NCI-H510A treated with DMSO at 0.1 percent for 48 hours (cell line): ENCODE measurements at places on chromosomes 2 and 18.

DNA sequence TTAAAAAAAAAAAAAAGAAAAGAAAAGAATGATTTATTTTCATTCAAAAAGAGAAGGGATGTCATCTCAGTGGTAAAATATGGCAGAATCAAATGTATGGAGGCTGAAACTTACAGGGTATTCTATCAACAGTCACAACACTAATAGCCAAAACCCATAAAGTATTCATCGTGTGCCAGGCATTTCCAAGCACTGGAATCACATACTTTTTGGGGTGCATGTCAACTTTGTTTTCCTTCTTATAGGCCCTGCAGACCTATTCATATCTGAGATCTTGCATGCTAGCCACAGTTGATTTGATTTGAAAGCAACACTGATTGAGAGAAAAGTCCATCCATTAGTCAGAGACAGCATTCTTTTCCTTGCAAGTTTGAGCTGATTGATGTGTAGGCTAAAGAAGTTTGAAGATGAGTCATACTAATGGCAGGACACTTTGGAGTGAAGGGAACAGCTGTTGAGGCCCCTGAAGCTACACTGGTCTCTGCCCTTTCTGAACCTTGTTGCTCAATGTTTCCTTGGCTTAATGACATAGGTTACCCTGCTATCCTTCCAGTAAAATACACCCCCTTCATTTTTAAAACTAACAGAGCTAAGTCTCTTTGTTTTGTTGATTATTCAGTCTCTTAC, 22.0 kb downstream of the KATNAL2 start:
- no peak for DNase-seq

DNA sequence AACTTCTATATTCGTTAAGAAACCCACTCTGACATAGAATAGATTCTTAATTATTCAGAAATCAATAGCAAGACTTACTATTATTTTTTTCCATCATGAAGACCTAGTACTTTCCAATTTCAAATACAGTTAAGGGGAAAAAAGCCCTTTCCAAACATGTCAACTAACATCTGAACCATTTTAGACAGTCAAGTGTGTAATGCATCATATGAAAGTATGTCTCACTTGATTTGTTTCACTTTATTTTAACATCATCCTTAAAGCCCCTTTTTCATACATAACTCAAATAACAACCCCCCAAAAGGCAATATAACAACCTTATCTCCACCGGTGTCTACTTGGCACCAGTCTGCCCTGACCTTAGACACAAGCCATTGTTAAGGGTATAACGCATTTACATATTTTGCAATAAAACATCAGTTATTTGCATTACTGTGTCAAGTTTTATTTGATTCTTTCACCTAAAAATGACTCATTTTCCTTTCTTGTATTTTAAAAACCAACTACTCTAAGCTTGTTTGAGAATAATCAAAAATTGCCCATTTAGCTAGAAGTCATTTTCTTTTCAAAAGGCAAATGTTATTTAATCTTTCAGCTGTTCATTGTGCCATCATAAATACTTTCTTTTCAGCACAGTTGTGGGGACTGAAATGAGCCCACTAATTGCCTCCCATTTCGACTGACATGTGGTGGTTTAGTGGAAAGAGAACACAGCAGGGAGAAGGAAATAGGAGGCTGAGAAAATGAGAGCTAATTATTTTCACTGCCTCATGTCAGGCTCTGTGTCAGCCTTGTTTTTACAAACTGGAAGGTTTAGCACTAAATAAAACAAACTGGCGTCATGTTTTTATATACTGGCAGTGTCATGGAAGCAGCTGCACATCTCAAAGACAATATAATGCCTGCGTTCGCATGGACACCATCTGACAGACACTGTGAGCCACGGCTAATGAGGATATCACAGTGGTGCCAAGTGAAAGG, 104.7 kb upstream of the CDCA7 start:
- DNase-seq, result no peak

- DNase-seq, result no peak
Measured at GRCh38 chr2:186518291-186518690, 32.2 kb downstream of the ZC3H15 start.

DNA sequence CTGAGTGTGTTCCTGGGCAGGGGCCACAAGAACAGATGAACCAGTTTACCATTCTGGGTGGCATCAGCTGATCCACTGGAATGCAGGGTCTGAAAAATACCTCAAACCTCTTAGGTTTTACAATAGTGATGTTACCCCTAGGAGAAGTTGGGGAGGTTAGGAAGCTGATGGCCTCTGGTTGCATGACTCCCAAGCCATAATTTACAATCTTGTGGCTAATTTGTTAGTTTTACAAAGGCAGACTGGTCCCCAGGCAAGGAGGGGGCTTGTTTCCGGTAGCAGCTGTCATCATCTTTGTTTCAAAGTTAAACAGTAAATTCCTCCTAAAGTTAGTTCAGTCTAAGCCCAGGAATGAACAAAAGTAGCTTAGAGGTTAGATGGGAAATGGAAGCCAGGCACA, 113.8 kb upstream of the SLC38A11 start:
- no peak for DNase-seq

DNA sequence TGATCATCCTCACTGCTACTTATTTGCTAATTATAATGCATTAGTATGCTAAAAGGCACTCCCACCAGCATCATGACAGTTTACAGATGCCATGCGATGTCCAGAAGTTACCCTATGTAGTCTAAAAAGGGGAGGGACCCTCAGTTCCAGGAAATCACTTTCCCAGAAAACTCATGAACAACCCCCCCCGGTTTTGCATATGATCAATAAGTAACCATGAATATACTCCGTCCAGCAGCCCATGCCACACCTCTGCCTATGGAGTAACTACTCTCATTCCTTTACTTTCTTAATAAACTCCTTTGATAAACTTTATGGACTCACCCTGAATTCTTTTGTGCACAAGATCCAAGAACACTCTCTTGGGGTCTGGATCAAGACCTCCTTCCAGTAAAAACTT, 86.8 kb downstream of the MALT1 start:
- no peak for DNase-seq

DNA sequence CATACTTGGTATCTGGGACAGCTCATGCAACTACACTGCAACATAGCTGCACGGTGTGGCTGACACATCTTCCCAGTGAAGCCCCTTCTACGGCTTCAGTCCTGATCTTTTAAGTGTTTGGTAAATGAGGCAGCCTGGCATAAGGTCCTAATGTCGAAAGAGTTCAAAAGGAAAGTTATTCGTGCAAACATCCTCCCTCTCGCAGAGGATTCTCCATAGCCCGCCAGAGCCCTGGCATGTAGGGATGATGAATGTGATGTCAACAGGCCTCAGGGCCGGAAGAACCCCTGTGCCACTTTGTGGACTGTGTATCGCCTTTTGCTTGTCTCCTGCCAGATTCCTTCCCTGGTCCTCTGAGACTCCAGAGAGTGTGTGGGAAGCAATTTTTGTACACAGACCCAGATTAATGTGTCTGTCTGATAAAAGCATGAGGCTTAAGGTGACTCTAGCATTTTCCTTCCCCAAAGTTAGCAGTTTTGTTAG, 88.5 kb downstream of the SOCS6 start:
- no peak for DNase-seq

GRCh38 chr2:102657770-102658169, 38.4 kb downstream of the SLC9A2 start:
- DNase-seq, result no peak

- DNase-seq, result no peak
Measured at GRCh38 chr2:39517622-39518021, 80.5 kb upstream of the MAP4K3 start.

GRCh38 chr2:112680666-112681101, 34.9 kb downstream of the SLC20A1 start:
- no peak for DNase-seq

- no peak for DNase-seq
Measured at GRCh38 chr2:170598067-170598395, 117.1 kb upstream of the SP5 start.
